Endodermal cell (in vitro differentiated cells): ENCODE measurements at places on chromosomes 5 and 9. TPM values are rescaled to one million over a fixed set of nuclear protein-coding genes. Genes with fewer than 3 reads are reported as not detected.

PCSK5 gene
- total RNA-seq: 2.6 and 3.5 TPM in 2 replicates

ADGRV1 gene
- 66.2 to 97.6 TPM (median 89.9 TPM) in 3 replicates for total RNA-seq

FAM151B gene
- 0.77 and 1.5 TPM in 2 replicates for total RNA-seq

FGFR4 gene
- 90.3 to 131 TPM (median 130 TPM) in 3 replicates for total RNA-seq

FOXD4 gene
- total RNA-seq: 0.25 TPM in 1 of 3 replicates, not detected in the others

CMYA5 gene
- 0.50 to 2.6 TPM (median 0.69 TPM) in 3 replicates for total RNA-seq

OSMR gene
- total RNA-seq: 4.0 to 4.4 TPM (median 4.1 TPM) in 3 replicates
